Inflammatory macrophage (primary cell): ENCODE measurements at places on chromosomes 2 and 18.

DNA sequence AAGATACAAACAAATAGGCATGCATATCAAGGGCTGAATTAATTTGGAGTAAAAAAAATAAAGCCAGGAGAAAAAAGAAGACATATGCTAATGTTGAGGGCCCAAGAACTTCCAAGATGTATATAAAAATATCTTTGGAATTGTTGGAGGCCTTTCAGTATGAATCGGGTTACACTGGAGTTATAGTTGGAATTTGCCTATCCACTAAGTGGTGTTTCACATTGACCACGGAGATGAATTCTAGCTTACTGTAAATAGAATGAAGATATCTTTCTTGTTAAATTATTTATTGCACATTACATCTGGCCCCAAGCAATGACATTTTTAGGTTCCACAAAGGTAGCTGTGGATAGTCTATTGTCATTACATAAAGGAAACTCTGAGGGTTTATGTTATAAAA is 38.5 kb upstream of the TRIB2 start:
- DNase-seq = no peak

GRCh38 chr2:97702731-97703470 is 10.5 kb upstream of the ZAP70 start:
- no peak for DNase-seq

DNA sequence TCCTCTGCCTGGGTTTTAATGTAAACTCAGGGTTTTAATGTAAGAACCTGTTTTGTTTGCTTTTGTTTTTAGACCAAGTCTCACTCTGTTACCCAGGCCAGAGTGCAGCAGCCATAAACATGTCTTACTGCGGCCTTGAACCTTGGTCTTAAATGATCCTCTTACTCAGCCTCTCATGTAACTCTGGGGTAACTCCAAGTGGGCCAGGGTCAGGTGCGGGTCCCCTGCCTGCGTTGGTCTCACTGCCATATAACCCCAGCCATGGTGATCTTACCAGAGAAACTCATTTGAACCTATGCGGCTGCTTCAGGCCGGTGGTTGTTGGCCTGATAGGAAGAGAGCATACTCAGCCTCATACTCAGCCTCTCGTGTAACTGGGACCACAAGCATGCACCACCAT is 89.3 kb downstream of the AGAP1 start:
- DNase-seq = no peak

DNA sequence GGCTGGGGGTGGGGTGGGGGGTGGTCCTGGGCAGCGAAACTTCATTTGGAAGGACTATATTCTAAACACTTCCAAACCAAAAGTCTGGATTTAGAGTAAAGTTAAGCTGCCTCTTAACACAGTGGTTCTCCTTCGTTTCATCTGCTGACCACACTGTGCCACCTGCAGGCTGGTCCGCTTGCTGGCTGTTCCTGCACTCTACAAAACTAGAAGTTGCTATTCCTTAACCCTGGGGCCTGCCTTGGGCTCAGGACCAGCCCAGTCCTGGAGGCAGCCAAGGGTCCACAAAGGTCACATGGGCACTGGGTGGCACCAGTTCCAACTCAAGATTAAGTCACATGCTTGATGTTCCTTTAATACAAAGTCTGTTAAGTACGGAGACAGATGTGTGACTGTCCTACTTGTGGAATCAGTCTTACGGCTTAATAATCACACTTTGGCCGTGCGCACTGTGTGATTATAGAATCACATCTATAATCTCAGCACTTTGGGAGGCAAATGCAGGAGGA is 195.4 kb downstream of the FAM210A start:
- DNase-seq = peak; percentile 65

DNA sequence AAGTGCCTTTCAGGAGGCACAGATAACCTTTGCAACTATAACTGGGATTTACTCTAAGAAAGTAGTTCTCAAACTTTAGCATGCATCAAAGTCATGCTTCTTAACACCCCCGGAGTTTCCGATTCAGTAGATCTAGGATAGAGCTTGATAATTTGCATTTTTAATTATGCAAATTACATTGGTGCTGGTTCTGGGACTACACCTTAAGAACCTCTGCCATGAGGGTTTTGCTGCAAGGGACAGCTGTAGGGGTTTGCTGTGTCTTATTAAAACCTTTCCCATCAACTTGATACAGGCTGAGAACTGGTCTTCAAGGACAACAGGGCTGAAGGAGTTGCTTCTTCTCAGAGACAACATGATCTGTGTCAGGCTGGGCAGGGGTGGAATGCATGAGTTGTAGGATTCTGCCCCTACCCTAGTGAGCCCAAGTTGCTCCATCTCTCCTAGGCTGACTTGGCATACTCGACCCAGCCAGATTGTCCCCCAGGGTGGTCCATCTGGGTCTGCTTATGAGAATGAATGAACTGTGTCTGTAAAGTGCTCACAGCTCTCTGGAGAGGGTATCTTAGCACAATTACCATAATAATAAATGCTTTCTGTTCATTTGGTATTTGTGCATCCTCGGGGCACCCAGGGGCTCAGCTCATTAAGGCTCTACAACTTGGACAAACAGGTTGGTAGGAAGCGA is 232.7 kb downstream of the CLIP4 start:
- no peak for DNase-seq

DNA sequence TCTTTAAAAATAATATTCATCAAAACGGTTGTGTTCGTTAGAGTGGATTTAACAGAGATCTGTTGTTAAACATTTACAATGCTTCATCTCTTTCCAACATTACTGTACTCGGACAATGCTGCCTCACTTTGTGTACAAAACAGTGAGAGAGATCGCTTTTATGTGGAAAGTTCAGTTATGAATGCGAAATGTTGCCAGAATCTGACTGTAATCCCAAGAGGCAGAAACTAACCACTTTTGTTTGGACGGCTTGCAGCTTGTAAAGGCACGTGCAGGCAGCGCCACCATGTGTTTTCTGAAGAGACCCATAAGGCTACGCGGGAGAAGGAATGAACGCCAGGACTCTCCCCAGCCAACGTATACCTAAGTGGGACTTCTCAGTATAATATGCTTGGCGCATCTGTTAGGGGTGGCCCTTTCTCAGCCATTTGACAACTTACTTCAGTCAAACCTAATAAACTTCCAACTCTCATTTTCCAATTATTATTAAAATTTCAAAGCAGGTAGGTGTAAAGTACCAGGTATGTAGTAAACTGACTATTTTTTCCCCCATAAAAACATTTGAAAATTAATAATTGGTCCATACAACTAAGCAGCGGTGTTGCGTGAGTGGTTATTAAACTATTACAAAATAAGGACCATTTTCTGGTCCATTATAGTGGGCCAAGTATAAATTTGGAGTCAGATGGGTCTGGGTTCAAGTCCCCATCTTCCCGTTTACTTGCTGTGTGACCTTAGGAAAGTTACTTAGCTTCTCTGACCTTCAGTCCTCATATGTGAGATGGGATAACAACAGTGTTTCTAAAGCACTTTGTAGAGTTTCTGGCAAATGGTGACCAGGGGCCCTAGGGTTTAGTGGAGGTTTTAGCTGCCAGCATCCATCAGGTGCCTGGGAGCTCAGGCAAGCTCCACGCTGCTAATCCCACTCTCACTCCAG is 5.6 kb upstream of the NAPG start:
- DNase-seq = peak; percentile 88

GRCh38 chr2:68825866-68826265 is 45.3 kb downstream of the BMP10 start:
- peak; percentile 35 for DNase-seq

- DNase-seq = no peak
Measured at GRCh38 chr2:44335806-44336538, 25.3 kb downstream of the PREPL start.

DNA sequence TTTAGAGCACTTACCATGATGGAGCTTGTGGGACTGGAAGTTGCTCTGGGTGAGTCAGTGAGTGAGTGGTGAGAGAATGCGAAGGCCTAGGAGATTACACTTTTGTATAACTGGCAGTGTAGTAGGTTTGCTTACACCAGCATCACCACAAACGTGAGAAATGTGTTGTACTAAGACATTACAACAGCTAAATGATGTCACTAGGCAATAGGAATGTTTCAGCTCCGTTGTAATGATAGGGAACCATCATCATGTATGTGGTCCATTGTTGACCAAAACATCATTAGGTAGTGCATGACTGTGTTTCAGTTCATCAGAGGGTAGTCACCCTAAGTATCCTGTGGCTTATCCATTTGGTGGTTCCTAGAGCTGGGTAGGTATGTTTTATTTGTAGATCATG is 11.9 kb downstream of the ZNF407 start:
- DNase-seq = no peak
